Stimulated activated CD4-positive, alpha-beta T cell treated with anti-CD3 and anti-CD28 coated beads, Interleukin-2, amount 100 ng/mL, for 24 hours (primary cell): ENCODE measurements at places on chromosomes 7 and 10.

GRCh38 chr7:121385800-121386179, 10.3 kb downstream of the FAM3C start:
- DNase-seq: no peak

DNA sequence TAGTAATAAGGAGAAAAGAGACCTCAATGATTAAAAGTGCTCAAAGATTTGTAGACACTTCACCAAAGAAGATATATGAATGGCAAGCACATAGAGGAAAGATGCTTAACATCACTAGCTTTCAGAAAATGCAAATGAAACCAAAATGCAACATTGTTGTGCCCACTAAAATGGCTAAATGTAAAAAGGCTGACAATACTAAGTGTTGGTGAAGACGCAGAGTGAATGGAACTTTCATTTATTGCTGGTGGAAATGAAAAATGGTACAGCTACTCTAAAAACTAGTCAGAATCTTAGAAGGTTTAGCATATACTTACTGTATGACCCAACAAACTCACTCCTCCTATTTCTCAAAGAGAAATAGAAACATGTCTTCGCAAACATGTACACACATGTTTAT, 212.9 kb upstream of the PITRM1 start:
- no peak for DNase-seq

DNA sequence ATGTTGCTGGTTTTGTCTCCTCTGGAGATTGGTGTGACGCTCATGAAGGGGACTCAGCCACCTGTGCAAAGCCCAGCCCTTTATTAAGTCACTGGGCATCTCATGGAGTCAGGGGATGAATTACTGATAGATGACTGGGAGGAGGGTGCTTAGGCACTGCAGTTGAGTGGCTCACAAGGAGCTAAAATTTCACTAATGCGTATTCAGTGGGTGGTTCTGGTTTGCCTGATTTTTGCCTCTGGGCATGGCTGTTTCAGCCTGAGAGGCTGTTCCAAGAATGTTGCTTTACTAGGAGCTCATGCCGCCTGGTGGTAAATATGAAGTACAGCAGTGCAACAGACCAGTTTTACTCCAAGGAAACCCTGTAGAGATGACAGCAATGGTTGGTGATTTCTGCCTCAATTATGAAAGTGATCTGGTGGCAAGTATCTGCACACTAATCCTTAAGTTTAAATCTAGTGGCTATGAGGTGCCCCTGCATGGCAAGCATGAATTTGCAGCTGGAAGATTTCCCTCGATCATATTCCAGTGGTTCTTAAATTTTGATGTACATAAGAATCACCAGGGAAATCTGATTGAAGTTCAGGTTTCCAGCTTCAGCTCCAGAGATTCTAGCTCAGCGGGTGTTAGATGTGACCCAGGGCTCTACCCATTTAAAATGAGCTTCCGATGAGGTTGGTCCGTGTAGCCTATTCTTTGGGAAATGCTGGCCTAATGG, 19.9 kb downstream of the ACTA2 start:
- peak; percentile 32 for DNase-seq

- DNase-seq: no peak
Measured at GRCh38 chr10:50501478-50501877, 122.3 kb downstream of the SGMS1 start.

- no peak for DNase-seq
Measured at GRCh38 chr10:121405096-121405495, 193.1 kb downstream of the FGFR2 start.

DNA sequence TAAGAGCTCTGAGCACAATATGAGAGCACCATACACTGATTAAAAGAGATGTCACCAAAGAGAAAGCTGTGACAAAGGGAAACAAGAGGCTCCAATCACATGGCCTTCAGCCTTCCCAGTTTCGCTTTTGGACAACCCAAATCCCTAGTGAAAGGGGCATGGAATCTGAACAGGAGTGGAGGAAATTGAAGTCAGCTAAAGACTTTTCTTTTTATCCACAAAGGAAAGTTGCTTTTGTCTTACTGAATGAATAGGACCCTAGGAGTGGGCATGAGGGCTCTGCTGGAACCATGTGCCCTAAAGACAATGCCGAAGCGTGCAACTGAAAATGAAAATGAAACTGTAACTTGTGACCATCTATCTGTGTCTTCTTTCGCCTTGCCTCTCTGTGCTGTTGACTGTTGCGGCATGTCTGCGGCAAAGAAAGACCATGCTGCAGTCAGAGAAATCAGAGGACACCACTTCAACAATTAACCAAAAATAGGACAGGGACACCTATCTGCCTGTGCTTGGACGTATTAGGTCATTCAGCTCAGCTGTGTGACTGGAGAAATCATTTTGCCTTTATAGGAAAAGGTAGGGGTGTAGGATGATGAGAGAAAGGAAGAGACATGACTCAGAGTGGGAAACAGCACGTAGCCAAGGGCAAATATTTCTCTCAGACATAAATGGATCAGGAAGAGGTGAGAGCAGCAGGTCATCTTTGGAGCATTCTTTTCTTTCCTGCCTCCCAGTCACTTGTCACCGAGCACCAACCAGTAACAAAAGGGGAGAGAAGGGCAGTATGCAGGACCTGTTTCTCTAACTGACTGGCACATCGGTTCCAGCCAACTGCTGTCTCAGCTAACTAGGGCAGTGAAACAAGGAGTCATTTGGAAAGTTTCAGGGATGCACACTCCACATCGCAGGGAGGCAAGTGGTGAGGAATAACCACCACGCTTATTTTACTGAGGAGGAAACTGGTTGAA, 12.3 kb downstream of the CAV2 start:
- DNase-seq: no peak

DNA sequence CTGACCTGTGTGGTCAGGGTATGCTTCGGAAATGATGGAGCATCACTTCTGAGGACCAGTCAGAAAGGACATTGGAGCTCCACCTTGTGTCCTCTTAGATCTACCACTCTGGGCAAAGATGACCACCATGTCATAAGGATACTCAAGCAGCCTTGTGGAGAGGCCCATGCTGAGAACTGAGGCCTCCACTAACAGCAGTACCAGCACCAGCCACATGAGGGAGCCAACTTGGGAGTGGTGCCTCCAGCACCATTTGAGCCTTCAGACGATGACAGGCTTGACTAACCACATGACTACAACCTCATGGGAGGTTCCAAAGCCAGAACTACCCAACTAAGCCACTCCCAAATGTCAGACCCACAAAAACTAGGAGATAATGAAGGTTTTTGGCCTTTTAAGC, 116.0 kb downstream of the NPTX2 start:
- DNase-seq: peak; percentile 72

DNA sequence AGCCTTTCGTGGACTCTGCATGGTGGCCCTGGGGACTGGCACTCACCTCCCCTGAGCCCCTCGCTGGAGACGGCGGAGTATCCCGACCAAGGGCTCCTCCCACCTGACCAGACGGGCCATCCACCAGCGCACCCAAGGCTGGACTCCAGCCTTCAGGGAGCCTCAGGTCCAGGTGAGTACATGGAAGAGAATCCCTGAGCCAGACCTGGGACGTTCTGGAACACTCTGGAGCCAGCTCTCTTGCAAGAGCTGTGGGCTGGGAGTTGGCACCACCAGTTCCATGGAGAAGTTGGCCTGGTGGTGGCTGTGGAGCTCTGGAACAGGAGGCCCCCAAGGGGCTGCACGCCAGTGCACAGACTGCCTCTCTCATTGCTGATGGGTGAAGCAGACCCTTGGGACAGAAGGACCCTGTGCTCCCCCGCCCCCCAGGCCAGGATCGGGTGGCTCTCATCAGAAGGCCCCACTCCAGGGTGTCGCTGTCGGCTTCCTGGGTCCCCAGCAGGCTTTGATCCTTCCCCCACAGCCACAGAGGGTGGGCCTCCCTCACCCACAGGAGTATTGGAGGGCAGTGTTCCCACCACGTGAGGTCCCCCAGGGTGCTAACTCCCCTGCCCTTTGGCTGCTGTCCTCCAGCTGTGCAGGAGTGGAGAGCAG, 189.9 kb downstream of the EBF3 start:
- no peak for DNase-seq
